ENCODE measurements at places on chromosomes 1 and 21.

DNA sequence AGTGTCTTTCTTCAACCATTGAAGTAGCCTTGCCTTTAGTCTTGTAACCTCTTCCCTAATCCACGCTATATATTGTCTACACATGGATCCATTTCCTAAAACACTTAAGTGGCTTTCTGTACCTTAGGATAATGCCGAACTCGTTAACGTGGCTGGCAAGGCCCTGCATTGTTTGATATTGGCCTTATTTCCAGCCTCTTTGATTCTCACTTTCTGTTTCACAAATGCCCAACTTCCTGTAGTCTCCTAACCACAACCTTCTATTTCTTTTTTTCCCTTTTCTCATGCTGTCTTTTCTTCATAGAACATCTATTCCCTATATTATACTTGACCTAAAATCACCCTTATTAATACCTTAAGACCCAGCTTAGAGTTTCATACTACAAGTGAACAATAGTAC lies 536.0 kb downstream of the LMO4 start:
- no peak for DNase-seq

DNA sequence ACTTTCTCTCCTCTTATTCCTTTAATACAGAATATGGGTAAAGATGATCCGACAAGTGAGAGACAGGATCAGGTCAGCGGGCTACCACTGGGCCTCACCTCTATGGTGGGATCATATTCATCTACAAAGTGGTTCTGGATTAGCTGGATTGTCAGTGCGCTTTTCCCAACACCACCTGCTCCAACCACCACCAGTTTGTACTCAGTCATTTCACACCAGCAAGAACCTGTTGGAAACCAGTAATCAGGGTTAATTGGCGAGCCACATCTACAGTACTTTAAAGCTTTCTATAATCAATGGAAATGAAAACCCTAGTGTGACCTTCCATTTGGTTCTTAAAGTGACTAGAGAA lies 643 bp downstream of the NRAS start:
- DNase-seq, result no peak

GRCh38 chr1:153934746-153935145 lies 11.8 kb downstream of the DENND4B start:
- no peak for DNase-seq

GRCh38 chr1:225657462-225657989 lies 4.6 kb upstream of the ENAH start:
- DNase-seq, result no peak

GRCh38 chr1:183306317-183307042 lies 111.7 kb downstream of the NMNAT2 start:
- DNase-seq, result no peak
